NCI-H1417 treated with DMSO at 0.1 percent for 48 hours (cell line): ENCODE measurements at places on chromosomes 5 and 9.

GRCh38 chr5:163079618-163080017 lies 357.8 kb upstream of the CCNG1 start:
- DNase-seq = no peak

GRCh38 chr5:41547991-41548390 lies 37.6 kb upstream of the PLCXD3 start:
- no peak for DNase-seq

GRCh38 chr5:139810341-139811273 lies 15.0 kb downstream of the PSD2 start:
- no peak for DNase-seq

DNA sequence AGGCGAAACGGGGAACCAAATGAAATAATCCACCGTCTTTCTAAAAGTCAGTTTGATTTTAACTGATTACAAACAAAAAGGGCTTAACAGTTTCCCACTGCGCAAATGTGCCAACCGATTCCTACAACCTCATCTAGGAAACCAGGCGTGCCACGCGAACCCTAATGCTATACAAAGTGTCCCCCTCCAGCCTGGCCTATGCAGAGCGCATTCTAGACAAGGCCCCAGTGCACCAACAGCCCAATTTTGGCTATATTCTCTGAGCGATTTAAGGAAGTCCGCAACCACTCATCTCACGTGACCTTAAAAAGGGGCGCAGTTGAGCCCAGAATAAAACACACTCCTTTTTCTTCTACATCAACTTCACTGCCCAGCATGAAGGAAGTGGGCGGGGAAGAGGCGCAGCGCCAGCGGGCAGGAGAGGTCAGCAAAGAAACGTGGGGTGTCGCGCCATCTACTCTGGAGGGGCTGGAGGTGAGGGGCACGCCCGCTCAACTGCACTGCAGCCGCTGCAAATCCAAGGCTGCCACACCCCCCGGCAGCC lies 779 bp downstream of the FAM13B start:
- DNase-seq = no peak

DNA sequence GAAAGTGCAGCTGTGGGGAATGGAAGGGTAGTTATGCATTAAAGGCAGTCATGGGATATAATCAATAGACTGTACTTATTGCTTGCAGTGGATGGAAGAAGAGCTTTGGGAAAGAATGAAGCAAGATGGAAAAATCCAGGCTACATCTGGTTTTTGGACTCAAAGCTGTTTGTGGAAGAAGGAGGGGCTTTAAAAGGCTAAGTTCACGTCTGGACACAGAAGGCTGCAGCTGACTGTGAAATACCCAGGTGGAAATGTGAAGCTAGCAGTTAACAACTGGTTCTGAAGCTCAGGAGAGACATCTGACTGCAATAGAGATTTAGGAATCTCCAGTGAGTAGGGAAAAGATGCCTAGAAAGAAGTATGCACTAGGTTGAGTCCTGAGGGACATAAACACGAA lies 43.2 kb upstream of the TIMD4 start:
- DNase-seq = no peak

DNA sequence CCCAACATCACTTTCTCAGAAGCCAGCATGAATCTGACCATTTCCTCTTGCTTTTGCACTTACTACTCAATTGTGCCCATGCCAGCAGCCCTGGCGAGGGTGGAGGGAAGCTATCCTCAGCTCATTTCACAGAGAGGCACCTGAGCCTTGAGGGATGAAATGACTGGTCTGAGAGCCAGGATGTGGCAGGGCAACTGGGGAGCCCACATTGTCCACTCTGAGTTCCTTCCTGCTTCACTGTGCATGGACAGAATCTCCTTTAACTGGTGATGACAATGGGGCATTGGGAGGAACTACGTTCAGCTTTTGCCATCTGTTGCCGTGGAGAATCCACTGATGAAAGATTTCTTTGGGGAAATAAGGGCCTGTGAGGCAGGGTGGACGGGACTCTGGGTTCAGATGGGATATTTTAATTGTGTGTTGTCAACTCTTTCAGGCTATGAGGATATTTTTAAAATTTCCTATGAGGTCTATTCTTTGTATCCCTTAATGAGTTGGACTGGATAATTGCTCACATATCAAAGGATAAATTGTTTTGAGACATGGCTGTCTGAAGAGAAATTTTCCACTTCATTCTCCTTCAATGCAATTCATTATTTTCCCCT lies 78.3 kb downstream of the TNC start:
- DNase-seq = no peak

DNA sequence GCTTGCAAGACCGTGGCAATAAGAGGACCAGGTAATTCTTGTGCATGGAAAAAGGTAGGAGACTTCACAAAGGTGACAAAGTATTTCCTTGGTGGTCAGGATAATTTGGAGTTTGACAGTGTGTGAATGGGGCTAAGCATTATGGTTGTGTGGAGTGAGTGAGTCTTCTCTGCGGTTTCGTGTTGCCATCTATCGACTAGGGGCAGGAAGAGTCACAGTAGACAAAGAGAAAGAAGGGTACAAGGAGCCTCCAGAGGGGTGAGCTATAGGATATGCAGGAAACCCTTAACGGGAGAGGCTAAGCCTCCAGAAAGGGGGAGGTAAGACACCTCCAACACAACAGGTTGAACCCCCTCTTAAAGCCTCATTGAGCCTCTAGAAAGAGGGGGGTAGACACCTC lies 64.0 kb upstream of the RANBP6 start:
- DNase-seq = no peak

GRCh38 chr9:131733541-131734061 lies 6.3 kb downstream of the RAPGEF1 start:
- no peak for DNase-seq

DNA sequence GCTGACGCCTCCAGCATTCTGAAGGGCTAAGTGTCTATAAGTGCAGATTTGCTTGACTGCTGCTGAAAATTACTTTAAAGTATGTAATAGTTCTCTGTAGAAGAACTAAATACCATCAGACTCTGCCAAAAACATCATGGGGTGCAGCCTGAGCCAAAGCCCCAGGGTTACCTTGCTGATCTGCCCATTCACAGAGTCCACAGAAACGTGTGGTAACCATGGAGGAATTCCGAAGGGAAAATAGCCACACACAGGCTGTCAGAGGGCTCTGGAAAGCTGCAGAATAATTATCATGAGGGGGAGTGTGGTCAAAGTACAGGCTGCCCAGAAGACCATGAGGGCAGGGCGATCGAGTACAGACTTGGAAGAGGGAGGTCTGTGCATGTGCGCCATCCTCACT lies 36.4 kb downstream of the RETREG1 start:
- DNase-seq = no peak

DNA sequence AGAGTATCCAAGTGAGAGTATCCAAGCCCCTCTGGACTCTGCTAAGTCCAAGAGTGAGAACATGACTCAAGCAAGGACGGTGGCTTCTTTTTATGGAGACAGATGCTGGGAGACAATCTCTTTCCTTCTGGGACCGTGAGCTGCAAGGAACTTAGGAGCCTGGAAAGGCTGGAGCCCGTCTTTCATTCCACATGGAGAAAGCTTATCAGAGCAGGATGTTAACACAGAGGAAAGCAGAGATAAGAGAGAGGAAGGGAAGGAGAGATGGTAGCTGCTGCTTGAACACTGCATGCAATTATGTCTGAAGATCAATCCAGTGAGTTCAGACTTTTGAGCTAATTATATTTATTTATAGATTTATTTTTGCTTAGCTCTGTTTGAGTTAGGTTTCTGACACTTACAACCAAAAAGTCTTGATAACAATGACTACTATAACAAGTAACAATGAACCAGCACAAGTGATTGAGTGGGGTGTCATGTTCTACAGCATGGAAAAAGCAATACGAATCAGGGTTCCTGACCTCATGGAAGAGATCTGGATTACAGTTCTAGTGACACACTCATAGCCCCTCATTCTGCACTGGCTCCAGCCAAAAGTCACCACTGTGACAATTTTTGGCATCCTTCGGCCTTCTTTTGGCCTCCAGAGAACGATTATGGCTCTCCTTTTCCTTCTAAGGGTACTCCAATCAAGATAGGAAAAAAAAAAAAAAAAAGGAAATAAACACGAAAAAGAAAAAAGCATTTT lies 71.5 kb downstream of the PRLR start:
- DNase-seq = no peak

DNA sequence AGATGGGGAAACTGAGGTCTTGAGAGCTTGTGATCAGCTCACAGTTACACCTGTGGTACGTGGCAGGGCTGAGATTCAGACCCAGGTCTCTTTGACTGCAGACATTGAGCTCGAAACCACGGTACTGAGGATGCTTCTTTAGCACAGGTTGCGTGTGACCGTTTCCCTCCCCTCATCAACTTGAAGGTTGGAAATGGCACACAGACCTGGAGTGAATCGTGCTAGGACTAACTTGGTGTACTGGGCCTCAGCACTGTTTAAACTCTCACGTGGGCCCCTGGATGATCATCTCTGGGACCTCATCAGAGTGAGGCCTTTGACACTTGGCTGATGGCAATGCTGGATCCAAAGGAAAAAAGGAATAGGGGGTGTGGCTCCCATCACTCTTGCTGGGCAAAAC lies 106.0 kb downstream of the MVB12B start:
- no peak for DNase-seq

- no peak for DNase-seq
These were observed 30.2 kb upstream of the SLC9A3 start for GRCh38 chr5:554284-554988.

- DNase-seq = no peak
These were observed 2.4 kb downstream of the CARD19 start for GRCh38 chr9:93098236-93098946.

DNA sequence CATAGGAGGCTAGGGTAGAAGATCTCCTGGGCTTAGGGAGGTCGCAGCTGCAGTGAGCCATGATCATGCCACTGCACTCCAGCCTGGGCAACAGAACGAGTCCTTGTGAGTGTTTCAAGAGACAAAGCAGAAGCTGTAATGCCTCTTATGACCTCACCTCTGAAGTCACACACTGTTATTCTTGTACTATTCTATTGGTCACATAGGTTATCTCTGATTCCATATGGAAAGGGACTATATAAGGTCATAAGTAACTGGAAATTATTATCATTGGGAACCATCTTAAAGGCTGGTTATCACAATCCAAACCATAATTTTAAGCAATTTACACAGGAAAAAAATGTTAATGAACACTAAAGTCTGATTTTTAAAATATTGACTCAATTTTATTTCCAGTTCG lies 17.9 kb upstream of the AFF4 start:
- DNase-seq = no peak

DNA sequence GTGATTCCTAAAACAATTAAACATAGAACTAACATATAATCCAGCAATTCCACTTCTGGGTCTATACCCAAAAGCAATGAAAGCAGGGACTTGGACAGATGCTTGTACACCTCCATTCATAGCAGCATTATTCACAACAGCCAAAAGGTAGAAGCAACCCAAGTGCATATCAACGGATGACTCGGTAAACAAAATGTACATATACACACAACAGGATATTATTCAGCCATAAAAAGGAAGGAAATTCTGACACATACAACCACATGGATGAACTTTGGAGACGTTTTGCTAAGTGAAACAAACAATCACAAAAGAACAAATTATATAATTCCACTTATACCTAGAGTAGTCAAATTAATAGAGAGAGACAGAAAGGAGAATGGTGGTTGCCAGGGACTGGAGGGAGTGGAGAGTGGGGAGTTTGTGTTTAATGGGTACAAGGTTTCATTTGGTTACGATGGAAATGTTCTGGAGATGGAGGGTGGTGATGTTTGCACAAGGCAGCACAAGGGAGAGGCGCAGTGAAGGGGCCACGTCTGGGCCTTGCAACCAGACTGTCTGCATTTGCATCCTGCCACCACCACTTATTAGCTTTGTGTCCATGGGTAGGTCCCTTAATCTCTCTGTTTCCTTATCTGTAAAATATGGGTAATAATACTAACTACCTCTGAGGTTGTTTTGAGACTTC lies 36.3 kb upstream of the RLN1 start:
- no peak for DNase-seq

- no peak for DNase-seq
These were observed 1.9 kb downstream of the PCA3 start for GRCh38 chr9:76766126-76766525.

GRCh38 chr5:126208691-126209090 lies 214.5 kb upstream of the GRAMD2B start:
- no peak for DNase-seq

DNA sequence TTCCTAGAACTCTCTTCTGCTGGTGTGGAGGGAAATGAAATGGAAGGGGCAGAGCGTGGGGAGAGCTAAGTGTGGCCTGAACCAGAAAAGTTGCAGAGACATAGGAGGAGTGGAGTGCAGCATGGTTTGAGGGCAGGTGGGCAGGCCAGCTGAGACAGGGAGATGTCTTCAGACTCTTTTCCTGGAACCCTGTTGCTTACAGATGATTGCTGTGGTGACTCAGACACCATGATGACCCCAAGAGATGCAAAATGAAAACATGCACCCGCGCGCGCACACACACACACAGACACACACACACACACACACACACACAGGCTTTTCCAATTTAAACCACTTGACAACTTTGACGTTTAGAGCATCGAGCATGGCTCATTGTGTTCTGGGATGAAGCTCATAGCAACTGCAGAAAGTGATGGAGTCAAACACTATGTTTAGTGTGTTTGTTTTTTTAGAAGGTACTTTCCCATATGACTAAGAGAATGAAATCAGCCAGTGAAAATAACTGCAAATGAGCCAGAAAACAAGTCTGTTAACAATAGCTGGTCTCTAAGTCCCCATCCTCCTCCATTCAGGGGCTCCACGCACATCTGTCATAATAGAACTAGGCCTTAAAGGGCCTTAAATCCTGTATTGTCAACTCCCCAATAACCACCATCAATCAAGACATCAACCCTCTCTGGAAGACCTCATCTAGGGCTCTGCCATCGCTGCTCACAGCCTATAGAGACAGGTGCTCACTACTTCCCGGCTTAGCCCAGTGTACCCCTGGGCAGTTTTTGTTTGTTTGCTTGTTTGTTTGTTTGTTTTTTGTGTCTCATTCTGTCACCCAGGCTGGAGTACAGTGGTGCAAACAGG lies 9.6 kb downstream of the TMOD1 start:
- no peak for DNase-seq

DNA sequence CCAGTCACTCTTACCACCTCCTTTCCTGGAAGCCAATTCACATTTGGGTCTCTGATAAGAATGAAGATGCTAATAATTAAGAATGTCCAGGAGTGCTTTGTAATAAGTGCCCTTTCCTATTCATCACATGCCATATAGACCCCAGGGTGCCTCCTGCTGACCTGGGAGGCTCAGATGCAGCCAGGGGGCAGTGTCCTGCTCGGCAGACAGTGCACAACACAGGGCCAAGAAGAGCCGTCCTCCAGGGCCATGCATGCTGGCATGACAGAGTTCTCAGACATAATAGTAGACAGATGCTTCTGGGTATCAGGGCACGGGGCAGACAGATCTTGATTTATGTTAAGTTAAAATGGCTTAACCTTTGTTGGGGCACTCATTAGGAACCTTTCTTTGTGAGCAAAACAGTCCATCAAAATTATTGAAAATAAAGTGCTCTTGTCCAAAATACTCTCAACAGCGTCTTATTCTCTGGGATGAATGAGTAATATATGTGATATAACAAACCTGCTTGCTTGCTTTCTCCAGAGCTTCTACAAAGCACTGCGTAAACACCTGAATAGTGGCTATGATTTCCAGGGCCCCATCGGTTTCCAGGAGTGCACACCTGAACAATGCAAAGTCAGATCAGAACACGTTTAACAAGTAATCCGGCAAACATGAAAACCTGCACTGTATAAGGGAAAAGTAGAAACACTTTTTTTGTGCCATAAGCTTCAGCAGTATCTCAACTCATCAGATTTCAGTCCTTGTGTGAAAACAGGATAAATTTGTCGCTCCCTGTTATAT lies 192.7 kb downstream of the FANCC start:
- DNase-seq = no peak

- no peak for DNase-seq
These were observed 98.2 kb downstream of the MARCHF3 start for GRCh38 chr5:126931963-126932660.

- DNase-seq = no peak
These were observed 15.7 kb upstream of the TNC start for GRCh38 chr9:115133649-115134048.
